ENCODE measurements at places on chromosomes 3 and 15.

GRCh38 chr15:72468103-72468502 lies 6.0 kb upstream of the ARIH1 start:
- DNase-seq, result no peak

DNA sequence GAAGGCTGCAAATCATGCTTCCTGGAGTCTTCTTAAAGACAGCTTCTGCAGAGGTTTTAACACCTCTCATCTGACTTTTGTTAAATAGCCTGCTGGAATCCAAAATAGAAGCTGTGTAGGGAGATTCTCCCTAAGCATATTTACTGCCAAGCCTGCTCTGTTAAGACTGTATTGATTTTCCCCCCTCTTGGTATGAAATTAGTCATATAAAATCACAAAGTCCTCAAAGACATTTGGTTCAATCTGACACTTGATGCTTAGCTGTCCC lies 94.6 kb downstream of the ITPR1 start:
- no peak for DNase-seq

DNA sequence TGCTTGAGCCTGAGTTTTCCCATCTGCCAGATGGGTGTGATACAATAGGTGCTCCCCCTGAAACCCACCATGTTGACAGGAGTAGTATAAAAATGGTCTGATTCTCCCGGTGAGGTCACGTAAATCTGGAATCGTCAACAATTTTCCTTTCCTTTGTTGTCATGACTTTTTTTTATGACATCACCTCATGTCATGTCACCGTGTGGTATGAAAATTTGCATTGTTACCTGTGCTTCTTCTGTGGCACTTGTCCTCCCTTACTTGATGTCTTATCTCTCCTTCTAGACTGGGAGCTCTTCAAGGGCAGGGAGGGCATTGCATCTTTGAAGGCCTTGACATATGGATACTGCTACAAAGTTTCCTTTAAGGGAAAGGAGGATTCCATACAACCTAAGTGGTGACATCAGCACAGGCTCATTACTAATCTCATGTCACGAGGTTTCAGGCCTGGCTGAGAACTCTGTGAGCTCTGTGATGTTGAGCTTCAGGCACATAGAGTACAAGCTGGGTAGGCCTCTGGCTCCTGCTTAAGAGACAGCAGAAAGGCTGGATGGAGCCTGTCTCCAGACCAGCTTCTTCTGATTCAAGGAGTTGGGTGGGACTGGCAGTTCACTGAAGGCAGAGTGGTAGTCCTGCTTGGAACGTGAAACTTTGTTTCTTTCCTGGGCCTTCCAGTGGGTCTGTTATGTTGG lies 66.3 kb downstream of the LPP start:
- no peak for DNase-seq

- peak; percentile 74 for DNase-seq
Measured at GRCh38 chr3:29099296-29099695, 181.6 kb upstream of the RBMS3 start.

DNA sequence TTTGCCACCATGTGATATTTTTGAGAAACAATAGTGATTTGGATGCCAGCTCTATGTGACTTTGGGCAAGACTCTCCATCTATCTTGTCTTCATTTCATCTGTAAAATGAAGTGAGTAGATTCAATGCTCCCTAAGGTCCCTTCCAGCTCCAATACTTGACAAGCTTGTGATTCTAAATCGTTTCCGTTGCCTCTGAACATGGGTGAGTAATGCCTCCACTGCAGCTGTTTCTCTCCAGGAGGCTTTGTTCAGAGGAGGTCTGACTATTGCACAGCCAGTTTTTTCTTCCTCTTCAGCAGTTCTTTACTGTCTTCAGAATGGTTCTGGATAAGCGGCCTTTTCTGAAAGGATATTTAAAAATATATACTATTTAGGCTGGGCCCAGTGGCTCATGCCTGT lies 14.8 kb upstream of the TMOD3 start:
- no peak for DNase-seq

DNA sequence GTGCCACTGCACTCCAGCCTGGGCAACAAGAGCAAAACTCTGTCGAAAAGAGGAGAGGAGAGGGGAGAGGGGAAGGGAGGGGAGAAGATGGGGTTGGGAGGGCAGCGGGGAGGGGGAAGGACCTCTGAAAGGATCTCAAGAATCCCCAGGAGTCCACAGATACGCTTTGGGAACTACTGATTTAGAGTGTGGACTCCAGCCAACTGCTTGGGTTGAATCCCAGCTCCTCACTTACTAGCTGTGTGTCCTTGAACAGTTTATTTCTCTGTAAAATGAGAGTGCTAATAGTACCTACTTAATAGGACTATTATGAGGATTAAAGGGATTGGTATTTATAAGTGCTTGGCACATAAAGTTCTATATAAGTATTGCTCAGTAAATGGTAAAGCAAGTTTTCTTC lies 45.0 kb upstream of the FAH start:
- no peak for DNase-seq

- no peak for DNase-seq
Measured at GRCh38 chr3:160987982-160988964, 116.9 kb downstream of the B3GALNT1 start.

- no peak for DNase-seq
Measured at GRCh38 chr15:74584204-74584603, 31.4 kb upstream of the CLK3 start.

DNA sequence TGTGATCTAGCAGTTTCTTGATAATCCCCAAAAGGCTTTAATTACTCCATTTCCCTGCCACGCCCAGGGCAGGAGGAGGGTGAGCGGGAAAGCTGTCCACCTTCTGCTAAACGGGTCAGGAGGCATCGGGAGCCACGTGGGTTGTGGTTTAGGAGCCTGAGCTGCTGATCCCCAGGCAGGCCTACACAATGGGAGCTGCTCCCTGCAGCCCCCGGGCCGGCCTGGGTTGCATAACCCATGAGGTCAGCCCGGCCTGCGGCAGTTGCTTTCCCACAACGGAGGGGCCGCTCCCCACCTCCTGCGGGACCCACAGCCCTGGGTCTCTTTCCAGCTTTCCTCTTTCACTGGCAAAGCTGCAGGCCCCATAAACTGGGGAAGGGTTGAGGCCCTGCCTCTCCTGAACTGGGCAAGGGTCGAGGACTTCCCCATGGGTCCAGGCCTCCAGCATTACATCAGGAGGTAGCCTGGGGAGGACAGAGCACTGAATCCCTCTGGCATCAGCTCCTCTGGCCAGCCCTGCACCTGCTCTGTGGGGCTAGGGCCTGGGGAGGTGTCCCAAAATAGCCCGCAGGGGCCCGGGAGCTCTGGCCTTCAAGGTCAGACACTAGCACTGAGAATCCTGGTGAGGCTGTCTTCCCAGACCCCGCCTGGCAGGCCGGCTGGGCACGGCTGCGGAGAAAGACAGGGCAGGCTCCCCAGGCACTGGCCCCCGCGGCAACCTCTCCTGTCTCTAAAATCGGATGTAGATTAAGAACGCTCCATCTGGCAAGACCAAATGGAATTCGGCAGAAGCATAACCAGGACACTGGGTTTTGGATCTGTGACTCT lies 47.3 kb downstream of the ZDHHC19 start:
- no peak for DNase-seq

- no peak for DNase-seq
Measured at GRCh38 chr3:150889106-150889505, 16.1 kb downstream of the MINDY4B start.

- DNase-seq, result no peak
Measured at GRCh38 chr15:99508852-99509251, 56.9 kb upstream of the MEF2A start.

DNA sequence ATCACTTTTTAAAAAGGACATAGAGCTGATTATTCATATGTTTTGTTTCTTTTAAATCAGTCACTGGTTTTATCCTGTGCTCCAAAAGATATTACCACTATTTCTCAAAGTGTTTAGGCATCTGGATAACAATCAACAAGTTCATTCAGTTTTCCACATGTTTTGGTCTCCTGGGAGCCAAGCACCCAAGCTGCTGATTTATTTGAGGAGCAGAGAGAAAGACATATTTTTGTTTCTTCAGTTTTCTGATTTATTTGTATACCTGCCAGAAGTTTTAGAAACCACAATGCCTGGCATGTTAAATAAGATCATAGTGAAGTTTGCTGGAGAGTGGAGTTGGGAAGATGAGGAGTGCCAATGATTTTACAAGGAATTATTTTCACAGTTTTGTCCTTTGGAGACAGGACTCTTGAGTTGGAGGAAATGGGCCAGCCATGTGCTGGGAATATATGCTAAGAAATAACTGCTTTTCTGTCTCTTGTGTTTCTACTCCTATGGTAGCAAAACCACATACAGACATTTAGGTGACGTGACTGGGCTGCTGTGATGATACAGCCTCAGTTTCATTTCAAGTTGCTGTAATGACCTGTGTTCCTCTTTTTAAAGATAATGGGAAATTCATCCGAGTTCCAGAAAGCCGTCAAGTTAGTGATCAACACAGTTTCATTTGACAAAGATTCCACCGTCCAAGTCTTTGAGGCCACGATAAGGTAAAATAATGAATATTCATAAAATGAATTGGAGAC lies 11.7 kb downstream of the EDEM1 start:
- DNase-seq, result no peak

DNA sequence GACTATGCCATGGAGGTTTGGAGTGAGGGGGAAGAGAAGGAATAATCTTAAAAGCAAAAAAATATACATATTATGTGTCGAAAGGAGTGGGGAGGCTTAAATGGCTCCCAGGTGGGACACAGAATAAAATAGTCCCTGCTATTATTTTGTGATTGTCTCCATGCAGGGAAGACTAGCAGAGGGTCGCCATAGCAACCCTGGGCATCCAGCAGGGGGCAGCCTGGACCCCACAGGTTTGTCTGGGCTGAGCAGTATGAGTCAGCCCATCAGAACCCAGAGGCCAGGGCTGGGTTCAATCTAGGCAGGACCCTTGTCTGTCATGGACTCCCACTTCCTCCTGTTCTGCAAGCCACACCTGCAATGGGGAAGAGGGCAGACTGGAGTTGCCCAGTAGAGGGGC lies 17.6 kb upstream of the LINGO1 start:
- peak; percentile 9 for DNase-seq

- DNase-seq, result no peak
Measured at GRCh38 chr3:101119535-101119934, 126.3 kb upstream of the ABI3BP start.
